ENCODE measurements at places on chromosomes 2 and 18.

- no peak for DNase-seq
Measured at GRCh38 chr2:185245216-185245615, 493.4 kb upstream of the FSIP2 start.

DNA sequence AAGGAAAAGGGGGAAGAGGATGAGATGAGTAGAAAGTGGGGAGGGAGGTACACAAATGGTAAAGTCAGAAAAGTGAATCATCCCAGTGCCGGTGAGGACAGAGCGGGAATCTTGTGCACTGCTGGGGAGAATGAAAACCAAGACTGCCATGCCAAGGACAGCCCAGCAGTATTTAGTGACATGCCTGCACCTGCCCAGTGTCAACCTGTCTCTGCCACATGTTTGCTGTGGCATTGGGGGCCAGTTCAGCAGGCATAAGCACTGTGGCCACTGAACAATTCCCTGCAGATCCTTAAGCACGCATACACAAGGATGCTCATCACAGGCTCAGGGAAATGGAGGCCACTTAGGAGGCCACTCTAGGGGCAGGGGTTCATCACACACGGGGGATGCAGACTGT, 5.2 kb upstream of the KCNK3 start:
- no peak for DNase-seq

DNA sequence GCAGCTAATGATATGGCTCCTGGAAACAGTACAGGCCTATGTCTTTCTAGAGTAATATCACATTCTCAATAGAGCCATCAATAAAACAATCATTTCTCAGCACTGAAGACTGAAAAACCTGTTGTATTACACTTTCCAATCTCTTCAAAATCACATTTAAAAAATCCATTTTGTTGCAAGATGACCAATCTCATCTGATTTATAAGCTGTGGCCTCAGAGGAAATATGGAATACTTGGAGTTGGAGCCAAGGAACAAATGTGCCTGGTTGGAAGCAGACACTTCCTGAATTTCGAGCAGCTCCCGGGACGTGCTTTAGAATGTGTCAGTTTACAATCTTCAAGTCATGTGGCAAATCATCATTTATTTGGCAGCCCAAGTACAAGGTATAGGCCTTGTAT, 114.5 kb downstream of the ADCYAP1 start:
- DNase-seq: no peak

DNA sequence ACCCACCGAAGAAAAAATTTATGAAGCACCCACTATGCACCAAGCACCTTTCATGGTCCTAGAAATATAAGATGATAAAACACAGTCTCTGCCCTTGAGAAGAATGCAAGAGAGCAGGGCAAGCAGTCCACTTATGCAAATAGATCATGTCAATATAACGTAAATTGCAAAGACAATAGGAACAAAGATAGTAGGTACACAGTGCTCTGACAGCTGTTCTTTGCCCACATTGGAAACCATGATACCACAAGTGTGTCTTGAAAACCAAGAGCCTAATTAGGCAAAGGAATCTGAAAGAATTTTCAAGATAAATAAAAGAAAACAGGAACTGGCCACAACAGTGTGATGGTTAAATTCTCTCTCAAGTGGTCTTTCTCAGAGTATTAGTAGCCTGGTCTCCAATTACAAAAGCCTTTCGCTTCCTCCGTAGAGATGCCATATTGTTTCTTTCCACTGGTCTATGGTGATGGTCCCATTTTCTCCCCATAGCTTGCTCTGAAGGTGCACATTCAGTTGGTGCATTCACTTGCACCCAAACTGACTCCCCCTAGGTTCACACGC, 108.5 kb downstream of the VWC2L start:
- no peak for DNase-seq

GRCh38 chr2:80078290-80079036, 226.1 kb downstream of the LRRTM1 start:
- no peak for DNase-seq

GRCh38 chr2:53210538-53210937, 557.1 kb upstream of the CHAC2 start:
- no peak for DNase-seq

DNA sequence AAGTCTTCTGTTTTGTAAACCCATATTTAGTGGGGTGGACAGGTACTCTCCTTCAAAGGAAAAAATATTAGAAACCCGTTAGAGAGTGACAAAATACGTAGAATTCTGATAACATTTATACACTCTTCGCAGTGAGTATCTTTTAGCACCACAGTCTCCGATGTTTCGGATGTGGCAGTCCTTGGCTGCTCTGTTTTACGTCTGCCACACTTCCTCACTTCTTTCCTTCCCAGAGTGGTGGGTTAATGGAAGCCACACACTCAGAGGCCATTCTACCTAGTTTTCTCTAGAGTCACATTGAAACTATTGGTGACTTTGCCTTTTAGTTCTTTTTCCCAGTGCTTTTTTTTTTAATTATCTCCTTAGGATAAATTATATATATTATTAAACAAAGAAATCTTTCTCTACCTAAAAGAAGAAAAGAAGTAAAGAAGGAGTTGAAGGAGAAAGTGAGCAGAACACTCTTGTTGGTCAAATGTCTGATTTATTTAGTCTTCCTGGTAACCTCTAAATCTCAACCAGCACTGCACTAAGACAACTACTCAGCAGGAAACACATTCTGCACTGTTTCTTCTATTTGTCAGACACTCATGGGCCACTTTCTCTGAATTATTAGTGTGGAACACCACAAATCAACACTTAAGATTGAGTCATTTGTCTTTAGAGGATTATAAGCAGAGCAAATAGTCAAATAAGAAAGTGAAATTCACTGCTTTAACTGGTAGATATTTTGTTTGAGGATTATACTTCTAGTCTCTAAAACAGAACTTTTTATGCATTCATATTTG, 451.3 kb upstream of the TMEFF2 start:
- DNase-seq: no peak

GRCh38 chr2:88832311-88832991, 141.0 kb downstream of the RPIA start:
- DNase-seq: no peak
